Hindlimb muscle (tissue), 1 donor: ENCODE measurements at places on chromosomes 2 and 18.

DNA sequence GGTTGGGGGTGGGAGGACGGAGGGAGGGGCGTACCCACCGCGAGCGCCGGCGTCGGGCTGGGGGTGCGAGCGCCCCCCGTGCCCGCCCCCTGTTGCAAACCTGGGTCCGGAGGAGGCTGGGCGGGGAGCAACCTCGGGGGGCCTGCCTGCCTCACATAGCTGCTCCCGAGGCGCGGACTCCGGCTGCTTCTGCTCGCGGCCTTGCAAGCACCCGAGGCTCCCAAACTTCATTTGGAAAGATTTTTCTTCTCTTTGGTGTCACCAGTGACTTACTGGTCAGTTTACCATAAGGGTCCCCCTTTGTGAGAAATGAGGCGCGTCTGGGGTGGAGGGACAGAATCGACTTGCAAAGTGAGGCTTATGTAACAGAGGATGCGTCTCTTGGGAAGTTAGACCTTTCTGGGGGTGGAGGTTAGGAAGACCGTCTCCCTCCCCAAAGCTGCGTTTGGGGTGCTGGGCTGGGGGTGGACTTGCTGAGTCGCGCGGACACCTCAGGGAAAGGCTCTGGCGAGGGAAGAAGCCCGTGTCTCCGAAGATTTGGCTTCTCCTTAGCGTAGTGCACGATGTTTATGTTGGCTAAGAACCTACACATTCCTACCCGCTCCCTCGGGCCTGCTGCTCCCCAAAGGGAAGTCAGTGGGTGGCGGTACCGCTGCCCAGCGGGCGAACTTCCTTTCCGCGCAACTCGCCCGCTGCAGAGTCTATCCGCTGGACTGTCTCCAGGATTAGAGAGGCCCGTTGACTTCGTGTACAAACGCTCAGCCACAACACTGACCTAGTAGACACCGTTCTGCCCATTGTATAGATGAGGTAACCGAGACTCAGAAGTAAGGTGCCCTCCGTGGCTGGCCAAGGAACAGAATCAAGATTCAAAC, 559 bp downstream of the TMEM37 start:
- DNase-seq, result peak; percentile 23

DNA sequence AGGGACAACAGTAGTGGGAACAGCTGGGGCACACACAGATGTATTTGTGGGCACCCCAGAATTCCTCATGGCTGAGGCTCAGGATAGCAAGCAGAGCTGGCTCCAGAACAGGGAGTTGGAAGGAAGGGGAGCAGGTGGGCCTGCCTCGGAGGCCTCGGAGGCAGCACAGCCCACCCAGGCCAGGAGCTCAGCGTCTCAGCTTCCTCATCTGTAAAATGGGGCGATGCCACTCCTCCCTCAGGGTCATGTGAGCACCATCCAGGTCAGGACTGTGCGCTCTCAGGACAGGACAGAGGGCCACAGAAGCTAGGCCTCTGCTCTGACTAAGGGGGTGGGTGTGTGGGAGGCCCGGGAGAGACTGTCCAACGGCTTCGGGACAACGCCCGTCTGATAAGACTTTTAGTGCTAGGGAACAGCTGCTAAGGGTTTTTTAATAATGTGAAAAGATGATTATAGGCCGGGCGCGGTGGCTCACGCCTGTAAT, 106.2 kb downstream of the HDAC4 start:
- DNase-seq, result no peak

GRCh38 chr18:45896991-45897390, 70.1 kb downstream of the EPG5 start:
- DNase-seq, result no peak

DNA sequence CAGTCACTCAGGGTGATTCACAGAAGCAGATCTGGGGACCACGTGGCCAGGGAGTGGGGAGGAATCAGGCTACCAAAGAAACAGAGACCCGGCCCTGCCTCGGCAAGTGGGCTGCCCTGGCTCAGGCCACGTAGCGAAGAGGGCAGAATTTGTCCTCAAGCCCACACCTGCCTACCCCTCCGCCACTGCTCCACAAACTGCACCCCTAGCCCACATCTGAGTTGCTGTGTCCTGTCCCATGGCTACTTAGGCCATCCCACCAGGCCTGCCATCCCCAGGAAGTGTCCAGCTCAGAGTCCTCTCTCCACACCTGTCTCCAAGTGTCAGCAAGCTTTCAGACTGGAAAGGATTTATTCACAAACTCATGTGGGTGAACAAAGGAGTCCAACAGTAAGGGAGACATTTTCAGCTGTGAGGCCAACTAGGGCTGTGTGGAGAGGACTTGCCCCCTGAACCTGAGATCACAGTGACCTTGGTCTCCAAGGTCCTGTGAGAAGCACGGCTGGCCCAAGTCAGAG, 31.7 kb upstream of the ASPRV1 start:
- DNase-seq, result no peak

- DNase-seq, result no peak
Observed at GRCh38 chr2:230898016-230898712, 26.9 kb downstream of the GPR55 start.

DNA sequence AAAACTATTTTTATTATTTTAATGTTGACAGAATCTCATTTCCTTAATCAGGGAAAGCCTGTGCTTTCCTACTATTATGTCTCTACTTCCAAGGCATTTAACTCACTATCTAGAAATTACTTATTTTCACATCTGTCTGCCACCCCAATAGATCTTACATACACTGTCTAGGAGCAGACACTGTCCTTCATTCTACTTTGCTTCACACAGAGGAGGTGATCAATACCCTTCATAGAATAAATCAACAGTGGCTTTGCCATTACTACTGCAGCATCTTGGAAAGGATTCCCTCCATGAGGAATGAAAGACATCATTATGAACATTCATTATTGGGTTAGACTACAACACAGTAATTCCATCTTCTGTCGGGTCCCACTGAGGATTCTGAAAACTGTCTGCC, 31.7 kb downstream of the CDH20 start:
- DNase-seq, result no peak

- DNase-seq, result peak; percentile 26
Observed at GRCh38 chr2:164023896-164024295, 288.1 kb upstream of the FIGN start.

DNA sequence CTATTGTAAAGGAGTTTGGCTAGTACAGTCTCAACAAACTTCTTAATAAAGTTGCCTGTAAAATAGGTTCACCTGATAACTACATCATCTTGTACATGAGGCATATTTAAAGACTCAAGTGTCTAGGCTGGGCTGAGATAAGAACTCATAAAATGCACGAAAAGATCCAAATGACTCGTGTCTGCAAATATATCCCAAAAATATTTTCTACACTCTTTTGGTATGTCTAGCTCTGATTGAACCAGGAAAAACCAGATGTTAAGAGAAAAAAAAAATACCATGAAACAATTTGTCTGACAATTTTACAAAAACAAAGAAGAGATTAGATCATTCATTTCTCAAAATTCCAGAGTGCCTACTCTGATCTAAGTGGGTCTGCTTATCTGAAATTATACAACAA, 166.9 kb upstream of the OSR1 start:
- no peak for DNase-seq

- DNase-seq, result no peak
Observed at GRCh38 chr18:45829855-45830254, 4.4 kb downstream of the SIGLEC15 start.

GRCh38 chr2:17101091-17101490, 417.1 kb downstream of the RAD51AP2 start:
- no peak for DNase-seq

DNA sequence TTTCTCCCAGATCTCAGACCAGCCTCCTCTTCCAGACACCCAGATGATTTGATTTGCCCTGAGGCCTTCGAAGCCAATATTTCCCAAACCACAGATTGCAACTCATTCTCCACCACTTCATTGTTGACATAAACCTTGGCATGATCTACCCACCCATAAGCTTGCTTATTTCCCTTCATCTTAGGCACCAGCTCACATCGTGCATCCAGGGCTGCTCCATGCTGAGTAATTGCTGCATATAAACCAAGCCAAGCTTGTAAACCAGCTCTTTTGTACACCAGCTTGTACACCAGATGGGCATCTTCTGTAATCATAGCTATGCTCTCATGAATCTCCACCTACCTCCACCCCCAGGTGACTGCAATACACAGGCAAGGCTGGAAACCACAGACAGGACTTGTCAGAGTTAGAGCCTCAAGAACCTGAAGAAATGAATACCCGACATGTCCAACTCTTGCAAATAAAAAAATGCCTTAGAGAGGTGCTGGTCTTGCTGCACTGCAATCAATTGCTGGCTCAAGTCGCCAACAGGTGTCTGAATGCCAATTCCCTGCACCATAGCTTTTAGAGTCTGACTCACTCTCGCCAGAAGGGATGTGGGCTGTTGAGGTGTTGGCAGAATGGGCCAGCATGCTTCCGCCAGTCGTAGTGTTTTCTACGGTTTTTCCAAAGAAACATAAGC, 31.5 kb downstream of the TRABD2A start:
- no peak for DNase-seq

GRCh38 chr2:218060950-218061660, 7.9 kb upstream of the RUFY4 start:
- no peak for DNase-seq

DNA sequence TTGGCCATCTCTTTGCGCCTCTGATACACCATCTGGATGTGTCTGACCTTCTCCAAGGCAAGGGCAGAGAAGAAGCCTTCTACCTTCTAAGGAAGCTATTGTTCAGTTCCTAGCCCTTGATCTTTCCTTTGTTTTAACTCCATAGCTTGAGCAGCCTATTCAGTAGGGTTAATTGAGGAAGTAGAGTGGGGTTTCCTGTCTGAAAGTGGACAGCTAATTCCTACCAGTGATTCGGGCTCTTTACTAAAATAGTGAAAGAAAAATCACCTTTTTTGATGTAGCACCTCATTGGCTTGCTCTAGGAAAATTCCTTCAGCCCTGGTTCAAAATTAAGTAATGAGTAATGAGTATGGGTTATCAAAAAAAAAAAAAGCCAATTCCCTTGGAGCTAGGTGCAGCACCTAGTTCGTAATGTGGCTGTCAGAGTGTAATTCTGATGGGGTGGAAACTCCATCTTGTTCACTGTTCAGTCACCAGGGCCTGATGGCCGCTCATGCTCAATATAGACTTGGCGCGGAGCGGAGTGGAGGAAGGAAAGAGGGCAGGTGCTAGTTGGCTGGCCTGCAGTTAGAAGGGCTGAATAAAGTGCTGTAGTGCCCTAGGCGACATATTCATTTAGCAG, 2.9 kb upstream of the MGAT5 start:
- no peak for DNase-seq

DNA sequence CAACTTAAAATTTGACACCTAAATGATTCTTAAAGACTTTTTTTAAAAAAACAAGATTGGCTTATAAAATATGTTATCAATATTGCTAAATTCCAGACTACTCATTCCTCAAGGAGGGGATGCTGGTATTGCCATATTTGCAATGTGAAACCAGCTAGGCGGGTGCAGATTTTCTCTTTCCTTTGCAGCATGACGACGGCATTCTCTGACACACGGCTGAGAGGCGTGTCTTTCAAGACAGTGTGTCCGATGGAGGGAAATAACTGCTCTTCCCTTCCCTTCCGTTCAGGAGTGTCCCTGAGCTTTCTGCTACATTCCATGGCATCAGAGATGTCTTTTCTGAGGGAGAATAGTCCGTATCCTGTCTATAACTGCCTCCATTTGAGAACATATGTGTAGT, 38.2 kb upstream of the CNGA3 start:
- no peak for DNase-seq

GRCh38 chr2:55048508-55049042, 1.7 kb downstream of the RTN4 start:
- DNase-seq, result no peak
